Keratinocyte (primary cell): ENCODE measurements at places on chromosomes 6 and 20.

DNA sequence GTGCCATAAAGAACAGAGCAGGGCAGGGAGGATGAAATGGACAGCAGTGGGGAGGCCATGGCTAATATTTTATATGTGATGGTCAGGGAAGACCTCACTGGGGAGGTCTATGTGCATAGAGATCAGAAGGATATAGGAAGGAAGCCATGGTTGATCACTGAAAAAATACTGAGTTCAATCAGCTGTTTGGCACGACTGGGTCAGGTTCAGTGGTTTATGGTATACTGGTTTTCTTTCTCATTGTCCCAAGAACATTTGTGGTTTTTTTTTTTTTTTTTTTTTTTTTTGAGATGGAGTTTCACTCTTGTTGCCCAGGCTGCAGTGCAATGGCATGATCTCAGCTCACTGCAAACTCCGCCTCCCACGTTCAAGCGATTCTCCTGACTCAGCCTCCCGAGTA lies 78.3 kb upstream of the TIAM2 start:
- no peaks in the 10 kb centered on the region for H3K36me3 ChIP-seq
- H3K27me3 ChIP-seq, result no peaks in the 10 kb centered on the region
- no peak for DNase-seq

- H3K36me3 ChIP-seq, result no peaks in the 10 kb centered on the region
- no peaks in the 10 kb centered on the region for H3K27me3 ChIP-seq
- no peak overlapping the region for H3K27ac ChIP-seq
- H3K4me1 ChIP-seq, result no peaks in the 10 kb centered on the region
- no peak overlapping the region for H3K4me3 ChIP-seq
- no peak for DNase-seq
Observed at GRCh38 chr6:168092541-168092940, 13.5 kb upstream of the FRMD1 start.

DNA sequence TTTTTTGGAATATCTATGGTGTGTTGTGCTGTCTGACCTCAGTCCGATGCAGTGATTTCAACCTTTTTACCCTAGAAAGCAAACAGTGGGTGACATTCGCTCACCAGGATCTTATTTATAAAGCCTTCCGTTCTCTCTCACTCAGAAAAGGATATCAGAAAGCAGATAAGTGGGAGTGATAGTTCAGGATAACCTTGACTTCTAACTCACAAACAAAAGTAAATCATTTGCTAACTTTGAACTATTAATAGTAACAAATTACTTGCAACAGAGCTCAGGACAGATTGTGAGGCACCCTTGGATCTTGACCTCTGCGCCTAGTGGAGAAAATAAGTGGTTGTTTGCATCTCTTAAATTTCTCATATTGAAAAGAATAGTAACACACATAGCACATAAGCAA lies 637.1 kb upstream of the CITED2 start:
- no peaks in the 10 kb centered on the region for H3K4me1 ChIP-seq
- no peak overlapping the region for H3K4me3 ChIP-seq

DNA sequence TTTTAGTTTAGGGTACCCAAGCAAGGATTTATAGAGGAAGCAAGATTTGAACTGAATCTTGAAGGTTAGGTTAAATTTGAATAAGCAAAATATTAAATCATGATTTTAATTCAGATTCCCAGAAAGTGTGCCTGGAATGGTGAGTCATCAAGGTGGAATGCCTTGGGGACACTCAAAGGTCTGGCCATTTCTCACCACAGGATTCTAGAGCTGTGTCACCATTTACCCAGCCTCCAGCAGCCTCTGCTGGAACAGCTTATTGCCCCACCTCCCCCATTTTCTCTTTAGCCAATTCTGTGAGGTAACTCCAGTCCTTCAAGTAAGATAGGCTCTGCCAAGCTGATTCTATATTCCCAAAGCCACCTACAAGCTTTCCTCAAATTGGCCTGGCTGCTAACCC lies 181.4 kb downstream of the SIM1 start:
- H3K4me3 ChIP-seq, result no peak overlapping the region
- H3K36me3 ChIP-seq, result no peaks in the 10 kb centered on the region
- no peak for DNase-seq
- no peak overlapping the region for H3K27ac ChIP-seq
- peaks cover 16% of the 10 kb centered on the region for H3K4me1 ChIP-seq
- H3K27me3 ChIP-seq, result no peaks in the 10 kb centered on the region

DNA sequence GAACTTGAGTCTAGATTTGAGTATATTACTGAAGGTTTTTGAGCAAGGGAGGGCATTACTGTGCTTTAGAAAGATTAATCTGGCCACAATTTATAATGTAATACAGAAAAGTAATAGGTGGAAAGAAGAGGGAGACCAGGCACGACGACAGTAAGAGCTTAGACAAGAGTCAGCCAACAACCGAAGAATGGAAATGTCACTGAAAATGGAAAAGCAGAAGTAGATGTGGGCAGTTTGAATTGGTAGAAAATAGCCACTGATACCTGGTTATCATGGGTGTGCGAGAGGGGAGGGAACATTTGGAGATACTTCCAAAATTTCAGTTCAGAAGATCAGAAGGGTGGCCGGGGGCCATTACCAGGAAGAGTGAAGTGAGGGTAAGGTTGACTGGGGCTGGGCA lies 339.1 kb downstream of the UTRN start:
- no peak for DNase-seq
- no peaks in the 10 kb centered on the region for H3K4me1 ChIP-seq
- H3K36me3 ChIP-seq, result no peaks in the 10 kb centered on the region

- no peaks in the 10 kb centered on the region for H3K27me3 ChIP-seq
- H3K4me3 ChIP-seq, result no peak overlapping the region
- no peaks in the 10 kb centered on the region for H3K36me3 ChIP-seq
Observed at GRCh38 chr6:6722195-6722594, 133.7 kb downstream of the LY86 start.

GRCh38 chr6:169158691-169159090 lies 95.0 kb downstream of the THBS2 start:
- no peak overlapping the region for H3K27ac ChIP-seq
- DNase-seq, result no peak
- no peaks in the 10 kb centered on the region for H3K27me3 ChIP-seq

DNA sequence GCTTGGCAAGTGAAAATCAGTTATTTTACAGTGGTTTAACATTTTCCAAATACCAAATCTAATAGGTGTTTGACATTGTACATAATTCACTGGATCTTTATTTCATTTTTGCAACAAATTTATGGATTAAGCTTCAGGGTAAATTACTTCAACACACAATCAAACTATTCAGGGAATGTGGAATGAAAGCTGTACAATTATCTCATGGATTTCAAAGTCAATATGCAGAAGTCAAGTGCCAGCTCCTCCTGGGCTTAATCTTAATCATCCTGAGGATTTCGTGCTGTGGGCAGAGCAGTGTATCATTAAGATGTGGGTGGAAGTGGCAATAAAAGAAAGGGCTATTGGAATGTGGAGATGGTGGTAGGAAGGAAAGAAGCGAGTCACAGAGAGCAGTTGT lies 548.8 kb downstream of the COL12A1 start:
- no peaks in the 10 kb centered on the region for H3K36me3 ChIP-seq
- H3K4me1 ChIP-seq, result no peaks in the 10 kb centered on the region
- H3K27ac ChIP-seq, result no peak overlapping the region
- H3K4me3 ChIP-seq, result no peak overlapping the region
- no peak for DNase-seq

DNA sequence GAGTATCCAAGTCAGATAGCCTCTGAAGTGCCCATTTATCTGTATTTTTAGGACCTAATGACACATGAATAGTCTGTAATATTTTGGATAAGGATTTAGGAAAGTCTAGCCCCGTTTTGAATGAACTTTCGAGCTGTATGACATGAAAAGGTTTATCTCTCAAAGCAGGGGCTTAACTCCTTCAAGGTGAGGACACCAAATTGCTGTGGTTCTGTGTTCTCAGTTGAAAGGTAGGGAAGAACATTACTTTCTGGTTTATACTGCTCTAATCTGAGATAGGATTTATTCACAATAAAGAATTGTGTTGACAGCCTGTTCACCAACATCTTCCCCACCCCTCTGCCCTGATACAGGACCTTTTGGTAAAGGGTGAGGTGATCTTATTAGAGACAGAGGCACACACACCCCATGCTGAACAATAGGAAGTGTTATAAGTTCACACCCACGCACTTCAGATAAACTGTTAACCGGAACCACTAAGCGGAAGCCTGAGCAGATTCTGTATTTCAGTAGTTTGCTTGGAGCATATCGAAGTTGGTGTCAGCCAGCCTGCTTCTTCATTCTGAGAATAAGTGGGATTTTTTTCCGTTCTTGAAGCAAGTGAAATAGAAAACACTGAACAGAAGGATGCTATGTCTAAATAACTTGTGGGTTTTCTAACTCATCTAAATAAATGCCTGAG lies 223.3 kb downstream of the TMEM242 start:
- no peaks in the 10 kb centered on the region for H3K27me3 ChIP-seq
- no peak for DNase-seq
- no peak overlapping the region for H3K27ac ChIP-seq
- H3K4me3 ChIP-seq, result no peak overlapping the region
- peaks cover 3% of the 10 kb centered on the region for H3K4me1 ChIP-seq

GRCh38 chr6:152975204-152975915 lies 7.5 kb downstream of the FBXO5 start:
- peaks cover 8% of the 10 kb centered on the region for H3K4me1 ChIP-seq
- no peak overlapping the region for H3K27ac ChIP-seq
- no peaks in the 10 kb centered on the region for H3K36me3 ChIP-seq
- no peaks in the 10 kb centered on the region for H3K27me3 ChIP-seq

- DNase-seq, result peak; percentile 55
- H3K4me1 ChIP-seq, result peaks cover 30% of the 10 kb centered on the region
- H3K36me3 ChIP-seq, result no peaks in the 10 kb centered on the region
- H3K4me3 ChIP-seq, result no peak overlapping the region
Observed at GRCh38 chr6:3911614-3912336, 62.6 kb downstream of the FAM50B start.

DNA sequence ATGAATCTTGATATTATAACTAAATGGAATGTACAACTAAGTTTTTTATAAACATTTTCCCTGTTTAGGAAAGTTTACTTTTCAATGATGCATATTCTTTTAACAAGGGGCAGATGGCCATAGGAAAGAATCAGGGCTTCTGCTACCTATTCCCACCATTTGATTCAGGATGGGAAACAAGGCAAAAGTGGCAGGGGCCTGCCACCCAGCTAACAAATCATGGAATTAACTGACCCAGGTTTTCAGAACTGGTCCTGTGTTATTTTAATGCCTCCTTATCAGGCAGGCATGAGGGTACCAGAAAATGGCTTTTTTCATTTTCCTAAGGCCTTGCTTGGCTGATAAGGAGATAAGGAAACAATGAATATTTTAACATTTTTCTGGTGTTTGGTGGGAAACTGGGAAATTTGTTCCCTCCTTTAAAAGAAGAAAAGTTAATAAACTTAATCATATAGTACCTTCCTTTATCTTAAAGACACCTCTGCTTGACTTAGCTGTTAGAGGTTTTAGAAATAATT lies 6.7 kb downstream of the POU3F2 start:
- no peaks in the 10 kb centered on the region for H3K36me3 ChIP-seq
- no peak overlapping the region for H3K27ac ChIP-seq
- peaks cover 8% of the 10 kb centered on the region for H3K4me1 ChIP-seq
- no peak for DNase-seq
- no peak overlapping the region for H3K4me3 ChIP-seq

- no peaks in the 10 kb centered on the region for H3K27me3 ChIP-seq
- H3K4me1 ChIP-seq, result no peaks in the 10 kb centered on the region
- H3K4me3 ChIP-seq, result no peak overlapping the region
- H3K36me3 ChIP-seq, result no peaks in the 10 kb centered on the region
Observed at GRCh38 chr6:98458708-98459107, 375.7 kb upstream of the POU3F2 start.

DNA sequence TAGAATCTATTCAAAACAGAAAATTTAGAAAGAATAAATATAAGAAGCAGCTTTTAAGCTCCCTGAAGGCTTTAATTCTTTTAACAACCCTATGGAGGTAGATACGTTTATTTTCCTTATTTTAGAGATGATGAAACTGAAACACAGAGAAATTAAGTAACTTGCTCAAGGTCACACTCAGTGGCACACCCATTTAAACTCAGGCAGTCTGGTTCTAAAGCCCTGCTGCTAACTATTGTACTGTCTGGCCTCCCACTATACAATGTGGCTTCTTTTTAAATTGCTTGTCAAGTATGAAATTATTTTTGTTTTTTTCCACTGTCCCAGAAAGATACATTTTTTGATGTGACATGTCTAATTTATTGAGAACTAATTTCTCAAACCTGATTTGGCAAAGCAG lies 55.7 kb downstream of the FAM217A start:
- peaks cover 5% of the 10 kb centered on the region for H3K36me3 ChIP-seq
- DNase-seq, result no peak
- peak overlapping the region; percentile 74 for H3K4me3 ChIP-seq
- H3K27ac ChIP-seq, result peak overlapping the region; percentile 89
- no peaks in the 10 kb centered on the region for H3K27me3 ChIP-seq
- H3K4me1 ChIP-seq, result peaks cover 15% of the 10 kb centered on the region

- no peaks in the 10 kb centered on the region for H3K36me3 ChIP-seq
- no peak for DNase-seq
- peaks cover 46% of the 10 kb centered on the region for H3K27me3 ChIP-seq
- H3K4me3 ChIP-seq, result peak overlapping the region; percentile 18
- no peak overlapping the region for H3K27ac ChIP-seq
- H3K4me1 ChIP-seq, result peaks cover 17% of the 10 kb centered on the region
Observed at GRCh38 chr20:63253438-63254231, 628 bp downstream of the NKAIN4 start.

GRCh38 chr6:150486048-150486447 lies 113.6 kb upstream of the PLEKHG1 start:
- no peaks in the 10 kb centered on the region for H3K27me3 ChIP-seq
- H3K27ac ChIP-seq, result no peak overlapping the region
- H3K4me1 ChIP-seq, result peaks cover 9% of the 10 kb centered on the region
- H3K36me3 ChIP-seq, result no peaks in the 10 kb centered on the region
- no peak overlapping the region for H3K4me3 ChIP-seq
